ENCODE measurements at places on chromosomes 16 and 17.

DNA sequence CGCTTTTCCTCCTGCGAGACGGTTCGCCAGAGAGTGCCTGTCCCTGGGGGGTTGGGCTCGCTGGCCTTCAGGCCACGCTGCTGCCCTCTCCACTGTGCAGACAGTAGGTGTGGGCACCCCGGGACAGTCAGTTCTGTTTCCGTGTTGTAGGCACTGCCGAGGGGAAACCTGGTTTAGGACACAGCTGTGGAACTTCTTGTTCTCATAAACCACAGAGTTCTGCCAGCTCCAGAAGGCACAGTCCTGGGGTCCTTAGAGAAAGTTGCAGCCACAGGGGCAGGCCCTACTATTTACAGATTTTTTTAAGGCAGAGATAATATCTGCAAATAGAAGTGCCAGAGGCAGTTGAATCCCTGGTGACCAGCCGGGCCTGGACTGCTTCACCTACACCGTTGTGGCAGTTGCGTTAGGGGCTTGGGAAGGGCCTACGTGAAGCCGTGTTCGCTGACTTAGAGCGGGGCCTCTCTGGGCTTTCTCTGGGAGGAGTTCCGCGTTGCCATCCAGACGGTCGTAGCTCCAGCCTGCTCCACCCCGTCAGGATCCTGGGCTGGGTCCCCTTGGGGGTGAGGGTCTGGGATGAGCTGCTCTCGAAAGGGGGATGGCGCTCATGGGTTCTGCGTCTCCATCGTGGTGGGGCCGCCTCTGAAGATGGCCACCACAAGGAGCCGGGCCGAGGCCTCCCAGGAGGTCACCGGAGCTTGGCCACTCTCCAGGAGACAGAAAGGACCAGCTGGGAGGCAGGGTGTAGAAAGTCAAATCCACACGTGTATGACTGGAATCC, 126.3 kb downstream of the BANP start:
- no peak for DNase-seq

GRCh38 chr16:27901956-27902355, 161.6 kb downstream of the GSG1L start:
- no peak for DNase-seq

- DNase-seq, result no peak
These were observed 55.7 kb downstream of the SOX9 start for GRCh38 chr17:72176516-72176851.

- DNase-seq, result peak; percentile 81
These were observed 54.6 kb downstream of the PLD6 start for GRCh38 chr17:17151541-17151940.

DNA sequence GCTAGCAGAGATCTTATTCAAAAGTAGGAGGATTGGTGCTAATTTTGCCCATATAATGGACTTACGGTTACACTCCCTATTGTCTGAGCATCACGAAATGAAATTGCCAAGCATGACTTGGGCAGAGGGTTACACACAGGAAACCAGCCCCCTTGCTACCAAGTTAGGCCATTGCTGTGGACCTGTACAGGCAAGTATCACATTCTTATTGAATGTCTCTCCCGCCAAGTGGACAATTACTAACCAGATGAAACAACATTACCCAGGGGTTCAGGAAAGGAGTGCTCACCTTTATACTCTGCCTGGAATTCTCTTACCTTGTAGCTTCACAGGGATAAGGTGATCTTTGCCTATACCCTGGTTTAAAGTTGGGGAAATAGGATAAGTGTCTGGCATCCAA, 70.6 kb upstream of the TOX3 start:
- no peak for DNase-seq

GRCh38 chr16:84087001-84087400, 29.7 kb downstream of the MBTPS1 start:
- DNase-seq, result no peak

- no peak for DNase-seq
These were observed 46.5 kb downstream of the RPH3AL start for GRCh38 chr17:306116-306515.

DNA sequence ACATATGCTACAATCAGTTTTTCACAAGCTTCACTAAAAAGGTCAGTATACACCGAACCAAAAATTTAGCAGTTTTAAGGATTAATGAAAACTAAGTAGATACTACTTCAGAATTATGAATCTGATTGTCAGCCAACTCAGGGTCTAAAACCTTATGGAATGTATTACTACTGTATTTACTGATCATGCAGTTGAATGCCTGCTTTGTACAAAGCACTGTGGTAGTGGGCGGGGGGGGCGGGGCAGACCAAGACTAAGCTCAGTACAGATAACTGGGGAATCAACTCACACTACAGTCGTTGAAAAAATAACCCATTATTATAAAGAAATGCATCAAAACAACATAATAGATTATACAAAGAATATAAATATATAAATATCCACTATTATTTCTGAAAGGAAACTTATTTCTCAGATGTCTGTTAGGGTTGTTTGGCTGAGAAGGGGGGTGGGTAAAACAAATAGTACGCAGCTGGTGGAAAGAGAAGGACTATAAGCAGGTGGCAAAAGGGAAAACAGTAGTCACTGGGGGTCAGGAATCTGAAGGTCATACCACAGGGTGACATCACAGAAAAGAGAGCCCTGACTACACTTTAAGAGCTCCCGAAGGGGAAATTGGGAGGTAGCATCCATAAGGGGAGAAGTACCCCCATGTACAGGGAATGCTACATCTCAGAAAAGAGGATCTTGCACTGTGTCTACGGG, 109.4 kb upstream of the AXIN2 start:
- DNase-seq, result no peak
